Activated CD4-positive, alpha-beta memory T cell treated with anti-CD3 and anti-CD28 coated beads, Interleukin-2, amount 10 ng/mL, durations not matched to agents 7 days and 5 days (primary cell): ENCODE measurements at places on chromosomes 13 and 19.
A peak's percentile ranks its signal among the peaks of the same experiment; 100 is the strongest.

- DNase-seq = peak; percentile 26
These were observed 115.3 kb downstream of the LRCH1 start for GRCh38 chr13:46668302-46668720.

GRCh38 chr13:113650731-113651148 is 7.3 kb downstream of the ATP4B start:
- DNase-seq = no peak

- no peak for DNase-seq
These were observed 219.7 kb upstream of the SPRY2 start for GRCh38 chr13:80560609-80561008.

DNA sequence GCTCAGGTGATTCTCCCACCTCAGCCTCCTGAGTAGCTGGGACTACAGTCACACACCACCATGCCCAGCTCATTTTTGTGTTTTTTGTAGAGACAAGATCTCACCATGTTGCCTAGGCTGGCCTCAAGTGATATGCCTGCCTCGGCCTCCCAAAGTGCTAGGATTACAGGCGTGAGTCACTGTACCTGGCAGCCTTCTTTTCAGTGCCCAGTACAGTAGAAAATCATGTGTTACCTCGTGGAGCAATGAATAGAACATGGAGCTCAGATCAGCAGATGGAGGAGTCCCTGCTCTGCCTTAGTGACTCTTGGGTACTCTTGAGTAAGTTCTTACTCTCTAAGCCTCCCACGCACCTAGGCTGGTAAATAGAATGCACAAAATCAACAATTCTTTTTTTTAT is 44.7 kb downstream of the THSD1 start:
- no peak for DNase-seq

DNA sequence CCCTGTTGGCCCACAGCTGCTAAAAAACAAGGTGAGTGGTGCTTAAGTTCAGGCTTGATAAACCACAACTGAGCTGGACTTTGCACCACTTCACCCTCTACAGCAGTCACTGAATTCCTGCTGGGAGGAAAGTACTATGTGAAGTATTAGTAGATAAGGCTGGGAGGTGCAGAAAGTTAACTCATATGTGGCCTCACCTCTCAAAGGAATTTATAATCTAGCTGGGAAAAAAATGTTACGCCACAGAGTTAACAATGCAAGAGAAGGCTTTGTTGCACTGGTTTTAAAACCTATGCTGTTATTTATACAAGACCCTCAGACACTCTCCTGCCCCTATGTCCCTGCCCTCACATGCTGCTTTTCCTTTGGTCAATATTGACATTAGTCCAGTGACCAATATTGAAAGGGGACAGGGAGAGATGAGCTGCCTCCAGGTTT is 60.9 kb downstream of the LIG4 start:
- DNase-seq = no peak

DNA sequence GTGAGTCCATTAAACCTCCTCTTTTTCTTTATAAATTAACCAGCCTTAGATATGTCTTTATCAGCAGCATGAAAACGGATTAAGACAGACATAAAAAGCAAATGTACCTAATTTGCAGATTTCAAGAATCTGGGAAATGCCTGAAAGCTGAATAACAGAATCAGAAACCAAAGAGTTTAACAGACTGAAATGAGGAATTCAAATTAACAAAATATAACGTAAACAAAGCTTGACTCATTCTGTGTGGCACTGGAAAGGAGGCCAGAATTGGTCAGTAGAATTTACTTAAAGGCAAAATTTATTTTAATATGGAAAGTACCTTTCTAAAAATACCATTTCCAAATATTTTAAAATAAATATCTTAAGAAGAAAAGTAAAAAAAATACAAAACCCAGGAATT is 540.6 kb upstream of the HTR2A start:
- DNase-seq = no peak

DNA sequence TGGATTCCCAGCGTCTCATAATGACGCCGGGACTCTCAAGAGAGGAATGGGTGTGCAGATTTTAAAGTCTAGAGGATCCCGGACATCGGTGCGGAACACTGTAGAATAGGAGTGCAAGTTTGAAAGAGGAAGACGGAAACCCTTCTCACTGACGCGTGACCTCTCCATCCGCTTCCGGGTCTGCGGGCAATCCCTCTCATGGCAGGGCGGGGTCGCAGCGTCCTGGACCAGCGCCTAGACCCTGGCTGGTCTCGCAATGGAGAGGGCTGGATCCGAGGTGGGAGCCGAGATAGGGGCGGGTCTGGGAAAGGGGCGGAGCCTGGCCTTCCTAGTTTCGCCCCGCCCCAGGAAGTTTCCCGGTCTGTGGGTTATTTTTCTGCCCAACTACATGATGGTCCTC is 4.6 kb upstream of the ZNF845 start:
- no peak for DNase-seq

GRCh38 chr19:18312092-18312534 is 10.8 kb downstream of the LSM4 start:
- DNase-seq = no peak

- no peak for DNase-seq
These were observed 49.0 kb downstream of the BRD4 start for GRCh38 chr19:15283141-15283883.

DNA sequence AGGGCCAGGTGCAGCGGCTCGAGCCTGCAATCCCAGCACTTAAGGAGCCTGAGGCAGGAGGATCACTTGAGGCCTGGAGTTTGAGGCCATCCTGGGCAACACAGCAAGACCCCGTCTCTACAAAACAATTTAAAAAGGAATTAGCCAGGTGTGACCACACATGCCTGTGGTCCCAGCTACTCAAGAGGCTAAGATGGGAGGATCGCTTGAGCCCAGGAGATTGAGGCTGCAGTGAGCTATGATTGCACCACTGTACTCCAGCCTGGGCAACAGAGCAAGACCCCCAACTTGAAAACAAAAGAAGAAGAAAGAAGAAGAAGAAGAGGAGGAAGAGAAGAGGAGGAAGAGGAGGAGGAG is 47.7 kb downstream of the LATS2 start:
- DNase-seq = no peak

GRCh38 chr19:2289714-2290435 is 7.9 kb upstream of the PEAK3 start:
- DNase-seq = peak; percentile 81

GRCh38 chr19:28596561-28597071 is 616.3 kb downstream of the UQCRFS1 start:
- DNase-seq = no peak

DNA sequence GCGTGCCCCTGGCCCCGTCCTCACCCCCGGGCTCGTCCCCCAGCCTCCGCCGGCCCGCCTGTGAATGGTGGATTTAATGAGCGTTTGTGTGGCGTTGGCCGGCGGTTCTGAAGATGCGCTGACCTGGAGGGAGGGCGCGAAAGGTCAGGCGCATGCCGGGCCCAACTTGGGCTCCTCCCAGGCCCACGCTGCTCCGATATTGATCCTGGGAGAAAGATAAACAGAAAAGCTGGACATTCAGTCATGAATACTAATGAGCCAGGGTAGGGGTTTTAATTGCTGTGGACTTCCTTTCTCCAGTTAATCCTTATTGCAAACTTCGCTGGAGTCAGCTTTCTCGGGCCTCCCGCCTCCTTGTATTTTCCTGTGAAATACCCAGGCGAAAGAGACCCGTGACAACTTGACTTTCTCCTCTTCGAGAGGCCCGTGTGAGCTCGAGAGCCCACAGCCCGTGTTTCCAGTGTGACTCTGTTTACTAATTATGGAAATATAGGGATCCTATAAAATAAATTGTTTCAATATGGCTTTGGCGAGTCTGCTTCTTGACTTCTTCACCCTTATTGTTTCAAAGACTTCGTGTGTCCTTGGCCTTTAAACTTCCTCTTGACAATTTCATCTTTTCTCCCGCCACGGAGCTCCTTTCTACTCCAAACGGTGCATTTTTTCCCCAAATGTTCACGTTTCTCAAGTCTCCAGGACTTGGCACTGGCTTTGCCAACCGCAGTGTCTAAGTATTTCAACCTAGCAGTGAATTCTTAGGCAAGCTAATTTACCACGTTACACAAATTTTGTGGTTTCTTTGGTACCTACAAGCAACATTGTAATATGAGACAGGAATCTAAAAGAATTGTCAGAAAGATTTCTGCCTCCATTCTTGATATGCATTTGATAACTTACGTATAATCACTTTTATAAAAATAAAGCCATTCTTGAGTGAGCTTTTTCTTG is 10.5 kb downstream of the ZIC2 start:
- no peak for DNase-seq

DNA sequence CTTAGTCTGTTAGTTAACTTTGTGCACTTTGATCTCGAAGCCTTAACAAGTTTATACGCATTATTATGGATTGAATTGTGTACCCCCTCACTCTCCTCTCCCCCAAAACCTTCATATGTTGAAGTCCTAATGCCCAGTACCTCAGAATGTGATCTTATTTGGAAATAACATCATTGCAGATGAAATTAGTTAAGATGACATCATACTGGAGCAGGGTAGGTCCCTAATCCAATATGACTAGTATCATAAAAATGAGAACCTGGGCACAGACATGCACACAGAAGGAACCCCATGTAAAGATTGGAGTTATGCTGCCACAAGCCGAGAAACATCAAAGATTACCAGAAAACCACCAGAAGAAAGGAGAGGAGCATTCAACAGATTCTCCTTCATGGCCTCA is 85.8 kb upstream of the TSC22D1 start:
- no peak for DNase-seq

DNA sequence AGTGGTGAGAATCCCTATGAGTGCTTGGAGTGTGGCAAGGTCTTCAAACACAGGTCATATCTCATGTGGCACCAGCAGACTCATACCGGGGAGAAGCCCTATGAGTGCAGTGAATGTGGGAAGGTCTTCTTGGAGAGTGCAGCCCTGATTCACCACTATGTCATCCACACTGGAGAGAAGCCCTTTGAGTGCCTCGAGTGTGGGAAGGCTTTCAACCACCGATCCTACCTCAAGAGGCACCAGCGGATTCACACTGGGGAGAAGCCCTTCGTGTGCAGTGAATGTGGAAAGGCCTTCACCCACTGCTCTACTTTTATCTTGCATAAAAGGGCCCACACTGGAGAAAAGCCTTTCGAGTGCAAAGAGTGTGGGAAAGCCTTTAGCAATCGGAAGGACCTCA is 18.7 kb upstream of the AURKC start:
- no peak for DNase-seq

GRCh38 chr13:49653478-49653877 is 25.2 kb downstream of the ARL11 start:
- DNase-seq = no peak

DNA sequence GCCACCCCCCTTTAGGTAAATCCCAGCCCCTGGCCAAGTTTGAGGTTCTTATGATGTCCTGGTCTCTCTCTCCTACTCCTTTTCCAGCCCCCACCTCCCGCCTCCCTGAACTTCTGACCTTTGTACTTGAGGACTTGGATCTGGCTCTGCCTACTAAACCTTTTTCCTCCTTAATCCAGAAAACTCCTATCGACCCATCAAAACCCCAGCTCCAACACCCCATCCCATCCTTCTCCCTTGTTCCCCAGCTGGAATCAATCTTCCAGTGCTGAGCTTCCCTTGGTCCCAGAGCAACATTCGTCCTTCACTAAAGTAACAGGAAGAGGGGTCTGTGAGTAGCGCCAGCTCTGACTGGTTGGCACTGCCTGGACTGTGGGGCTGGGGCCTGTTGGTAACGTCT is 17.3 kb upstream of the UQCR11 start:
- DNase-seq = no peak

DNA sequence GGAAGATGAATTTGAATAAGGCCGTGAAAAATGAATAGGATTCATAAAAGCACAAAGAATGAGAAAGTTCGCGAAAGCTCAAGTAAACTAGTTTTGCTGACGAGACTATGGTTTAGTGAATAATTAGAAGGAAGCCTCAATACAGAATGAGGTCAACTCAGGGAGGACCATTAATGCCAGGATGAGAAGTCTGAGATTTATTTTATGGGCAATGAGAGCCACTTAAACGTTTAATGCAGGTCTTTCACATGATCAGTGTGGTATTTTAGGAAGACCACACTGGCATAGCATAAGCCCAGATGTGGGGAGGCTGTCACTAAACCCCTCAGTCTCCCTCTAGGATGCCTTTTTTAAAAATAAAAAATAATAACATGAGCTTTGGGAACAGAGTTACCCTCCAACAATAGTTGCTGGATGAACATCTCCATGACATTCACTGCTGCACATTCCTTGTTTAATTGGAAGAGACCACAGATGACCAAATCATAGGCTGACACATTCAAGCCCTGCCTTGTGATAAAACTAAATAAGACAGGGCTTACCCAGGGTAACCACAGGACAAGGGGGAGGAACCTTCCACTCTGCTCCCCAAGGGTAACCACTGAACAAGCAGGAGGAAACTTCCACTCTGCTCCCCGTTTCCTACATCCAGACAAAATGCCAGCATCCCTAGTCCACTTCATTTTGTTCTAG is 43.6 kb upstream of the LSM14A start:
- DNase-seq = no peak

GRCh38 chr13:36966404-36966803 is 32.7 kb downstream of the ALG5 start:
- DNase-seq = no peak

DNA sequence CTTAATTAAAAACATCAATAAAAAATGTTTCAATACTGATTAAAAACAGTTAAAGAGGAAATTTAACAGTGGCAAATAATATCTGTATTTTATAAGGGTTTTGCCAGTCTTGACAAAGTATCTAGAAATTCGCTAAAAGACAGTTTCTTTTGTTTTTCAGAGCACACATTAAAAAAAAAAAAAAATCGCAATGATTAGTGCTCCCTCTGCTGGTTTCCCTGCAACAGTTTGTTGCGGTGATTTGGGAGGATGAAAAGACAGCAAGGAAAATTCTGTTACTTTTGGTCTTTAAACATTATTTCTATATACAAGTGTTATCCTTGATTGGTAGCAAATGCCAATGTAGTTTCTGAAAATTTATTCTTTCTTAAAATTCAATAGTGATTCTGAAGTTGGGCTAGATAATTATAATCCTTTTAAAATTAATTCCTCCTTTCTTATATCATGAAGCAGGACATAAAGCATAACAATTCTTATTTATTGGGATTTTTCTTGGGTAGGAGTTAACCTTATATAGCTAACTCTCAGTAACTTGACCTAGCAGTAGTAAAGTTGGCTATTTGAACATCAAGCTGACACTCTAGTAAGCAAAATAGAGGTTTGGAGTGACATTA is 23.1 kb upstream of the SPRY2 start:
- DNase-seq = no peak

- DNase-seq = no peak
These were observed 1235.3 kb upstream of the ATXN8OS start for GRCh38 chr13:68872338-68872737.

DNA sequence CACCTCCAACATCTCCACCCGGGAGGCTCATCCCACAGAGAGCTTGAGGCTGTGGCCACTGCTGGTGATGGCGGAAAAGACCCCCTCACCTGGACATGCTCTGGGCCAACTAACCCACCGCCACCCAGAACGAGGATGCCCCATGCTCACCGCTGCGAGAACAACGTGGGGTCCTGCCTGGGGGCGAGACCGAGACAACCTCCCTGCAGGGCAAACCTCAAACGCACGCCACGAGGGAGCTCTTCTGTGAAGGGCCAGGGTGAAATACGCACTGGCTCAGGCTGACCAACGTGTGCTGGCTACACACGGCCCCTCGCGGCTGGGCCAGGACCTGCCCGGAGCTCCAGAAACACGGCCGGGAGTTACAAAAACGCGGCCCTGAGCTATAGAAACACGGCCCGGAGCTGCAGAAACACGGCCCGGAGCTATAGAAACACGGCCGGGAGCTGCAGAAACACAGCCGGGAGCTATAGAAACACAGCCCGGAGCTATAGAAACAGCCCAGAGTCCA is 19.0 kb upstream of the PLPP2 start:
- DNase-seq = no peak
